ENCODE measurements at places on chromosomes 6 and 20. TPM values are rescaled to one million over a fixed set of nuclear protein-coding genes. Genes with fewer than 3 reads are reported as not detected.
A peak's percentile ranks its signal among the peaks of the same experiment; 100 is the strongest.

GRCh38 chr20:49620364-49621240 lies 52.7 kb upstream of the PTGIS start:
- DNase-seq: no peak

DNA sequence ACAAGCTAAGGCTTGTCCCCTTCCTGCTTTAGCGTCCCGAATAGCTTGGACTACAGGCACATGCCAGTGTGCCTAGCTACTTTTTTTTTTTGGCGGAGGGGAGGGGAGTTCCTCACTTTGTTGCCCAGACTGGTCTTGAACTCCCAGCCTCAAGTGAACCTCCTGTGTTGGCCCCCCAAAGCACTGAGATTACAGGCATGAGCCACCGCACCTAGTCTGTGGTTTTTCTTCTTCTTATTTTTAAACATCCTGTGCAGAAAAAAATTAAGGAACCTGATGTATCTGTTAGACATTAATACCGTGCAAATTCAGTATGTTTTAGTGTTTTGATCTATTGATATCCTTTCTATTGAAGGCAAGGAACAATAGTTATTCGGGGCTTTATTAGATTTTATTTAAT lies 25.7 kb downstream of the HIVEP1 start:
- DNase-seq: no peak

The FAM50B gene
- total RNA-seq: 10.3 TPM

The TMEM14C gene
- total RNA-seq: 132 TPM

The AKAP12 gene
- total RNA-seq: 15.0 TPM

The LPA gene
- total RNA-seq: 0.26 TPM

The PBX2 gene
- 16.3 TPM for total RNA-seq

The IL17A gene
- not detected for total RNA-seq

GRCh38 chr6:12716298-12716916 lies at the start of gene PHACTR1:
TSS of gene PHACTR1 (plus strand) at chr6:12716767.
- no peak for DNase-seq

GRCh38 chr6:86969573-86969972 lies 32.2 kb downstream of the HTR1E start:
- peak; percentile 44 for DNase-seq
